Right atrium auricular region (tissue), 2 donors: ENCODE measurements at places on chromosomes 4 and X. TPM values are rescaled to one million over a fixed set of nuclear protein-coding genes. Genes with fewer than 3 reads are reported as not detected.

DNA sequence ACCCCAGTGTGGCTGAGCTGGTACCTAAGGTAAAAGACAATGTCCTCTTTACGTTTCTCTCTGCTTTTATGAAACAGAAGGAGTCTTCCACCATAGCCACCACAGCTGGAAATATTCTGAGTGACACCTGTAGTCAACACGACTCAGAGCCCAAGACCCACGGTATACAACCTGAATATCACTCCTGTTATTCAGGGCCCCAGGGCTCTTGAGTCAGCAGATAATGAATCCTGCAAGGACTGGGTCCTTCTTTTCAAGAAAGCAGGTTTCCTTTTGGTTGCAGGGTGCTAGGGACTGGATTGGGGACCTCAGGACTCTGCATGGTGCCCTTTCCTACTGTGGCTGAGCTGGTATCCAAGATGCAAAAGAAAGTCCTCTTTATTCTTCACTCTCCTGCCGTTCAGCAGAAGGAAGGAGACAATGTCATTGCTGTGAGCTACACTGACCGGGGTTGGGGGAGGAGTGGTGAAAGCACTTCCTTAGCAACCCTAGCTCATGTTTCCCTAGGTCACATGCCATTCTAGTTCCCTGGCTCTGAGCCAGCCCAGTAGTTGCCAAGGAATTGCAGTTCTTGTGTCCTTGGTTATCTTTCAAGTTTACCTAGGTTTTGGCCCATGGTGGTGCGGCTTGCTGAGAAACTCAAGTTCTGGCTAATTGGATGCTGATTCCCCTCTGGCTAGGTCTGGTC is 23.7 kb upstream of the UNC5C start:
- DNase-seq, result peak; percentile 67

DNA sequence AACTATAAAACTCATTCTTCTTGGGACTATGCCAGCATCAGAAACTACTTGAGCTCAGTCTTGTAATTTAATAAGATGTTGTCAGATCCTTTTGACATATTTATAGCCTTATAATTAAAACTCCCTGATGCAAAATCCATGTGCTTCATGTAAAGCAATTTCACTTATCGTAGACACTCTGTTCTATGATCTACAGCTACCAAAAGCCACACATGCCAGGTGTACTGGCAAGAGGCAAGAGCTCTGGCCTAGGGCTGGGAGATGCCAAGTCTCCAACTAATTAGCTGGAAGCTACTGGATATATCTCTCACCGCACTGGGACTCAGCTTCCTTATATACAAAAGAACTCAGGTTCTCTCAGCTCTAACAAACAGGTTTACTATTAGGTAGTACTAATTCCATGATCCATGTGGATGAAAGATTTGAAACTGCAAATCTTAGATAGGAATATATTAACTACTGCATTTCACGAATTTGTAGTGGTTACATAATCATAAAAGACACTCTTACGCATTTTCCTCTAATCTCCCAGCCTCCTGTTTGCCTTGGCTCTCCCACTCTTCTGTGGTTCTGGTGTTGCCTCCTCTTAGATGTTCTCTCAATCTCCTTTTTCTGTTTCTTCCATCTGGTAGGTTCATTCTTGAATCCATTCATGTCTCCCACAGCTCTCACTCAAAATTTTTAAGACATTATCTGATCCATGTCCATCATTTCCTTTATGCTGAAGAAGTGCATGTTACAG is 103.0 kb downstream of the HHIP start:
- DNase-seq, result no peak

- no peak for DNase-seq
Measured at GRCh38 chr4:38396845-38397547, 267.0 kb upstream of the KLF3 start.

GRCh38 chr4:94412658-94413038 is 39.1 kb upstream of the PDLIM5 start:
- DNase-seq, result no peak

SPIN2A gene
- not detected for total RNA-seq

EGF gene
- 7.4 TPM for total RNA-seq

- no peak for DNase-seq
Measured at GRCh38 chr4:180086480-180087190, 2156.6 kb upstream of the TENM3 start.

GPR78 gene
- not detected for total RNA-seq

NAP1L5 gene
- total RNA-seq, result 5.2 TPM
